HAP-1 (cell line): ENCODE measurements at places on chromosomes 11 and 22.
A peak's percentile ranks its signal among the peaks of the same experiment; 100 is the strongest.

- no peak for DNase-seq
These were observed 42.3 kb upstream of the NFRKB start for GRCh38 chr11:129937592-129938238.

DNA sequence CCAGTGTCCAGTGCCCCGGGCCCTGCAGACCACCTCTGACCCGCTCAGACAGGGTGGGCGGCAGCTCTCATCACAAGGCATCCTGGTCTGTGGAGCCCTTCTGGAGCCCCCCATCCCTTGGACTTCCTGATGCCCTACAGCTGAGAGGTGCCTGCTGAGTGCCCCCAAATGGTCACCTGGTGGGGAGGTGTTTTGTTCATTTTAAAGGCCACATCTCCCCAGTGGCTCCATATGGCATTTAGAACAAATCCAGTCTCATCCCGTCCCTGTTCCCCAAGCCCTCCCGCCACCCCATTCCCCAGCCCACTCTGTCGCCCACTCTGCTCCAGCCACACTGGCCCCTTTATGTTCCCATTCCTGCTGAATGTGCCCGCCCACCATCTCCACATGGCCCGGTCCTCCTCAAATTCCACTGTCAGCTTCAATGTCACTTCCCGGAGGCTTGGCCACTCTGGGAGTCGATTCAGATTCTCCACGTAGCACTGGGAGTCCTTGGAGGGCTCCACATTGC lies 32.8 kb downstream of the OSBPL5 start:
- DNase-seq = no peak

GRCh38 chr11:105609832-105610781 lies at the start of gene GRIA4:
Gene GRIA4, plus strand, starts transcription at chr11:105610073. Its CDS starts 925 bp downstream, at chr11:105610998.
- DNase-seq = no peak

DNA sequence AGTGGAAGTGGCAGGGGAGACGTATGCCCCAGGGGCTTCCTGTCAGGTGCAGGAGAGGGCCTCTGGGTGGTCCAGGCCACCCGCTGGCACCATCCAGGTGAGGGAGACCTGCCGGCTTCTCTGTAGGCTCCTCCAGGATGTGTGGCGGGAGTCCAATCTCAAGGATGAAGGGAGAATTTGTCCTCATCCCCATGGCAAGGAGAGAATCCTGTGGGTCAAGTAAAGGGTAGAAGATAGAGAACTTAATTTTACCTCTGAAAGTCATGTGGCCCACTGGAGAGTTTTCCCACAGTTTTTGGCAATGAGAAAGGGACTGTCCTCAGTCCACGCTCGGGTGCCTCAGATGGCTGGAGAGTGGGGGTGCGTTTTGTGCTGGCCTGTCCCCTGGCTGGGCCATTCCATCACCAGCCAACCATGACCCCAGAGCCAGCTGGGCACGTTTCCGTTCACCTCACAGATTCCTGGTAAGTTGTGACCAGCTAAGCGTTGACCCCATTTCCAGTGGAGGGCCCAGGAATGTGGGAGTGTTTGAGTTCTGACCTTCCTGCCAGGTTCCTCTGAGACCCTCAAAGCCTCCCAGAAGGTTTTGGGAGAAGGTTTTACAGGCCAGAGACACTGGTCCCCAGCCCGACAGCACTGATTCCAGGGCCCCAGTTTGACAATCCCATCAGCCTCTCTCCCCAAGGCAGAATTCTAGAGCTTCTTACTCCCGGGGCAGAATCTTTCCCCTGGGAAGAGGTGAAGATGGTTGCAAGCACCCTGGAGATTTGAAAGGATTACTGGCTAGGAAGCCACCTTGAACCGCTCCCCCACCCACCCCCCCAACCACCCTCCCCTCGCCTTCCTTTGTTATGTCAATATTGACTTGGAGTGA lies 2.6 kb downstream of the OVOL1 start:
- no peak for DNase-seq

DNA sequence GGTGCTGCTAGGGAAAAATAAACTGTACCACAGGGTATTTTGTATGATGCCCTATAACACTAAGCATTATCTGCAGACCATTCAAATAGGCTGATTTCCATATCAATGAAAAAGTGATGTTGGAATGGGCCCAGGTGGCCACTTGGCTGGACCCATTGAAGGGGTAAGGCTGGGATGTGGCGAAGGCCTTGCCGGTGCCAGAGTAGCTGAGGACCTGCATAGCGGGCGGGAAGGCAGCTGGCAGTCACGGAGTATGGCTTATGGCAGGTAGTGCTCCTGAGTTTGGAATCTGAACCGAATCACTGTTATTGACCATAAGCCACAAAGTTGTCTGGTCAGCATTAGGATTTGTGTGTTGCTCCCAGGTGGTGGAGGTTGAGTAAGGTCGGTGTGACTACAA lies 131.0 kb downstream of the MICAL2 start:
- no peak for DNase-seq

DNA sequence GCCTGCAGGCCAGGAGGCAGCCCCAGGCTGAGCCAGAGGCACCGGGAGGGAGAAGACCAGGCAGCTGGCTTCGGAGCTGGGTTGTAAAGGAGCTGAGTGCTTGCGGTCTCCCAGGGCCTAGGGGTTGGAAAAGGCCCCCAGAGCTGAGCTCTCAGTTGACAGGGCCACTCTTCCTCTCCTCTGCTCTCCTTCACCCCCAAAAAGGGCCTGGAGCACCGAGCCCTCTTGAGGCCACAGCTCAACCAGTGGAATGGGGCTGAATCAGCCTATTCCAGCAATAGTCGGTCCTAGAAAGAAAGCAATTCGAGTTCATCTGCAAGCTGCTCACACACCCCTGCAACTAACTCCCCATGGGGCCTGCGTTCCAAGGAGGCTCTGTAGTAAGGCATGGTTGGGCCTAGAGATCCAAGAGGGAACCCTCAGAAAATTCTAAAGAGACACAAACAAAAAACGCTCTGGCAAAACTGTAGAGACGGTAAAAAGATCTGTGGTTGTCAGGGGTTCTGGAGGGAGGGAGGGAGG lies 205.0 kb downstream of the BUD13 start:
- no peak for DNase-seq

GRCh38 chr11:12785901-12786300 lies 111.7 kb downstream of the TEAD1 start:
- no peak for DNase-seq

DNA sequence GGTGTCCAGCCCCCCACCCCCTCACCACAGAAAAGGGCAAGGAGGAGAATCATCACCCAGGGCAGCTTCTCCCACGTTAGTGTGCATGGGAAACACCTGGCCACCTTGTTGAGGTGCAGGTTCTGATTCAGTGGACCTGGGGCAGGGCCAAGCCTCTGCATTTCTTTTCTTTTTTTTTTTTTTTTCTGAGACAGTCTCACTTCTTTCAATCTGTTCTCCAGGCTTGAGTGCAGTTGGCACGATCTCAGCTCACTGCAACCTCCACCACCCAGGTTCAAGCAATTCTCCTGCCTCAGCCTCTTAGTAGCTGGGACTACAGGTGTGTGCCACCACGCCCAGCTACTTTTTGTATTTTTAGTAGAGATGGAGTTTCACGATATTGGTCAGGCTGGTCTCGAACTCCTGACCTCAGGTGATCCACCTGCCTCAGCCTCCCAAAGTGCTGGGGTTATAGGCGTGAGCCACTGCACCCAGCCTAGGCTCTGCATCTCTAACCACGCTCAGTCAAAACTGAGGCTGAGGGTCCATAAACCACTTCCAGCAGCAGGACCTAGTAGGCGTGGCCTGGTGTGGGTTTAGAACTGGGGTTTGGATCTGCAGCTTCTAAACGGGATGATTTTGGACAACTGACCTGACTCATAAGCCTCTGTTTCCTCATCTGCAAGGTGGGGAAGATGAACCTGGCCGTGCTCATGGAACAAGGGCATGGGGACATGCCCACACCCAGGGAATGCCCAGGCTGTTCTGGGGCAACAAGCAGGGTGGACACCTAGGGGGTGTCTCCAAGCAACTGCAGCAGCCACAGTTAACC lies 734 bp downstream of the ZP1 start:
- no peak for DNase-seq

- no peak for DNase-seq
These were observed 78.0 kb upstream of the DRD2 start for GRCh38 chr11:113553235-113553634.

- DNase-seq = no peak
These were observed 73.0 kb downstream of the PAK1 start for GRCh38 chr11:77400775-77401449.

GRCh38 chr11:1119604-1120146 lies 38.1 kb upstream of the MUC5AC start:
- no peak for DNase-seq

DNA sequence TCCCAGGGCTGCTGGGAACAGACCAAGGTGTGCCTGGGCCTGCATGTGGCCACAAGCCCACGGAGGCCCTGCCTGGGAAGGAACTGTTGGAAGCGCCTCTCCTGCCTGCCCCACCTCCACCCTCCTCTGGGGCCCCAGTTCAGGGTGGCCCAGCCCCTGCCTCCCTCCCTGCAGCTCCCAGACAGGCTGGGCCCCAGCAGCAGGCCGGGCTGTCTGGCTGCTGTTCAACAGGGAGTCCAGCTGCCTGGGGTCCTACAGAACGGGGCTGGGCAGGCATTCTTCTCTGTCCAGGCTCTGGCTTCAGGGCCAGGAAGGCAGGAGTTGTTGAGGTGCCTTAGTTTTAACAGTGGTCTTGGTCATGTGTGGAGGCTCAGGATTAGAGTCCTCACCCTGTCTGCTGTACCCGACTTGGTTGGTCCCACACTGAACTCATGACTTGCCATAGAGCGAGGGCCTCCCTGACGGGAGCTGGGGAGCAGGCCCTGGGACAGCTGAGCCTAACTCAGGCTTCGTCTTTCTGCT lies 11.8 kb downstream of the PRDM11 start:
- no peak for DNase-seq

GRCh38 chr11:77141034-77141433 lies 13.0 kb downstream of the MYO7A start:
- no peak for DNase-seq

- DNase-seq = no peak
These were observed 393.6 kb downstream of the KCNA4 start for GRCh38 chr11:29623144-29623722.

- DNase-seq = no peak
These were observed 21.1 kb downstream of the UBASH3B start for GRCh38 chr11:122676638-122677037.

DNA sequence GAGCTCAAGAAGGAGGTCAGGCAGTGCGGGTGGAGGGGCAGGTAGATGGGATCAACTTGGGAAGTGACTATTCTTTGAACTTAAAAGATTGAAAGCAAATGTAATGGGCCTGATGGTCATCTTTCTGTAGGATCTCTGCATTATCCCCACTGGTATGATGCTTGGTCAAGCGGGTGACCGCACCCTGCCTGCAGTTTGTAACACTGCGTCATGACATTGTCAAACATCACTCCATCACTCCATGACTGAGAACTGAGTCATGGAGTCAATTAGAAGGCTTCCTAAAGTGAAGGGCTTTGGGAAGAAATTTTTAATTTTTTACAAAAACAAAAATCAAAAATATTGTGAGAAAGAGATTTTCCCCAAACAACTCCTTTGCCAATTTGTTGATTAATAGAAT lies 62.4 kb upstream of the BMAL1 start:
- no peak for DNase-seq

DNA sequence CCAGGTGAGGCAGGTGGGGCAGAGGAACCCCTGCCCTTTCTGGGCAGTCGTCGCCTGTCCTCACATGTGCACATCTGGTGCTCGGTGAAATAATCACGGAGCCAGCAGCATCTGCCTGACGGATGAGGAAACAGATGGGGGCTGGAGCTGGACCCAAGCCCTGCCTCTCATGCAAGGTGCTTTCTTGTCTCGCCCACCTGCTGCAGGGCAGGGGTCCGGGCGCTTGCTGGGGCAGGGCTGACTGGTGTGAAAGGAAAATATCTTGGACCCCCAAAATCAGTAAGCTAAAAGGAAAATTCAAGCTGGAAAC lies 3.3 kb downstream of the ALDH3B2 start:
- DNase-seq = no peak

DNA sequence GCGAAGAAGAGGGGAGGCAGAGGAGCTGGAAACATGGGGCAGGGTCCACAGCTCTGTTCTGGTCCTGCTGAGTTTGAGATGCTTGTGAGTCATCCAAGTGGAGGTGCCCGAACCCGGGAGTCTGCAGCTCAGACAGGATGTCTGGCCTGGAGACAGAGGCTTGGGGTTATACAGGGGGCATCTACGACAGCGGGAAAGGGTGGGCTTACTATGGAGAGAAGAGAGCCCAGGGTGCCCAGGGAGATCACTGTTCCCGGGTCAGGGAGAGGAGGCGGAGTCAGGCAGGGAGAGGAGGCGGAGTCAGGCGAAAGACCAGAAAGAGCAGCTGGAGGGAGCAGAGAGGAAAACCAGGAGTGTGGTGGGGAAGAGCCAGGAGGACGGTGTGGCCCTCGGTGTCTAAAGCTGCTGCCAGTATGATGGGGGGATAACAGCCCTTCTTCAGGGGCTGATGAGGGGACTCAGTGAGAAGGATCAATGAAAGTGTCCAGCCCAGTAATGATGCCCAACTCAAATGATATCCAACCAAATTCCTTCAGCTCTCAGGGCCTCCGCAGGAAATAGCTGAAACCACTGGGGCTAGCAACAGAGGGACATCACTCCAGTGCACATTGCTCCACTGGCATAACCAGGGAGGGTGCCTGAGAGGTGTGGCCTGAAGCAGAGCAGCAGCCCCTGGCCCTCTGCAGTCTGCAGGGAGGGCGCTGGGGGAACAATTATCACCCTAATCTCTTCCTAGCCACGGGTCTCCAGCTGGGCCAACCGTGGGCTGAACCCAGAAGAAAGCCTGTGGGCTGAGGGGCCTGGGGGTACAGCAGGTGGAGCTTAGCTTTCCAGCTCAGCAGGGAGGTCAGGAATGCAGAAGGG lies 2.6 kb upstream of the LTBP3 start:
- peak; percentile 79 for DNase-seq

DNA sequence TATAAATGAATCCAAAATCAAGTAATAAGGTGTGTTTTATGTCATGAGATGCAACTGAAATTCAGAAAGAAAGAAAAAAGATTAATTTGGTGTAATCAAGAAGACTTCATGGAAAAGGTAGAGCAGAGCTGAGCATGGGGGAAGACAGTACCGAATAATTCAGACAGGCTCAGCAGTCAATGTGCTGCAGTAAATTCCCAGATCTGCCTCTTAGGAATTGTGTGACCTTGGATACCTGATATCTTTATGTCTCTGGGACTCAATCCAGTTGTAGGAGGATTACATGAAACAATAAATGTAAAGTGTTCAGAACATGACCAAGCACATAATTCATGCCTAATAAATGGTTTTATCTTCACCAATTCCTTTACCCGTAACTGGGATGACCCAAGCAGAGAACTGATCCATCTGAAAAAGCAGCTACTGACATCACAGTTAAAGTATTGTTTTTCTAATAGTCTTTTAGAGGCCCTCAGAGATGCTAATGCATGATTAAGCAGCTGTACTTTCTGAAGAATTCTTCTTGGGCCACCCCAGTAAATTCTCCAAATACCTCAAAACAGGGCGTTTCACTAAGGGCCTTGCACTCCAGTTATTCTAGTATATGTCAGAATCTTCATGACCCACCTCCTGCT lies 7.8 kb downstream of the MS4A12 start:
- peak; percentile 38 for DNase-seq

GRCh38 chr11:120952461-120953434 lies 71.2 kb upstream of the TBCEL start:
- peak; percentile 80 for DNase-seq

- no peak for DNase-seq
These were observed 18.5 kb downstream of the CLDN5 start for GRCh38 chr22:19505735-19506126.

GRCh38 chr11:60710482-60710881 lies 11.1 kb downstream of the MS4A8 start:
- DNase-seq = no peak

- DNase-seq = no peak
These were observed 3.9 kb downstream of the LRRC10B start for GRCh38 chr11:61512435-61512834.
